ENCODE measurements at places on chromosomes 5 and 9. TPM values are rescaled to one million over a fixed set of nuclear protein-coding genes. Genes with fewer than 3 reads are reported as not detected.

GRCh38 chr5:51487952-51488351 is 104.7 kb downstream of the ISL1 start:
- DNase-seq = no peak

DNA sequence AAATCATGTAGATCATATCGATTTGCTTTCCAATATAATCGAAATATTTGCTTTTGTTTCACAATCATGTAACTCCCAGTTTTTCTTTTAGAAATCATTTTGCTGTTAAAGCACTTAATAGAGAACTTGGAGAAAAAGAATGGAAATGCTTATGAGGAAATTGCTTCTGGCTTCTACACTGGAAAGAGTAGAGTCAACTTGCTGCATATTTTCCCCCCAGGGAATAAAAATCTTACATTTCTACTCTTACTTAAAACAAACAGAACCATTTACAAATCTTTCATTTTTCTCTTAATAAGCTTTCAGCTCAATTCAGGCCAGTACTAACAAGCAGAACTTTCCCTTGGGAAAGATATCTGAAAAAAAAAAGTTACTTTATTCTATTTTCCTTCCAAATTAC is 312.0 kb downstream of the CHSY3 start:
- no peak for DNase-seq

DNA sequence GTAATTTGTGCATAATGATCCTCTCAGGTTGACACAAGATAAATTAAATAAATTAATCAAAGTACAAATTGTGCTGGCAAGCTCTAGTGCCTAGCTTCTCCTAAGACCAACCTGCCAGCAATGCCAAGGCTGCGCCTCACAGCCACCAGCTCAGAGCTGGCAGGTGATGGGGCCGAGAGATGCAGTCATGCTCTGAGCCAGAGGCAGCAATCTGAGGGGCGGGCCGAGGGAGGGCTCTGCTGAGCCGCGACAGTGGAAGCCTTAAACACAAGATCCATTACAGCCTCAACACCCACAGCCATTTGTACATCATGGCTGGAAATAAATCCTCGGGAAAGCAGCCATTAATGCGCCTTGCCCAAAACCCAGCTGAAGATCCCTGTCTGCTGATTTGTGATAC is 20.3 kb downstream of the MED27 start:
- no peak for DNase-seq

DNA sequence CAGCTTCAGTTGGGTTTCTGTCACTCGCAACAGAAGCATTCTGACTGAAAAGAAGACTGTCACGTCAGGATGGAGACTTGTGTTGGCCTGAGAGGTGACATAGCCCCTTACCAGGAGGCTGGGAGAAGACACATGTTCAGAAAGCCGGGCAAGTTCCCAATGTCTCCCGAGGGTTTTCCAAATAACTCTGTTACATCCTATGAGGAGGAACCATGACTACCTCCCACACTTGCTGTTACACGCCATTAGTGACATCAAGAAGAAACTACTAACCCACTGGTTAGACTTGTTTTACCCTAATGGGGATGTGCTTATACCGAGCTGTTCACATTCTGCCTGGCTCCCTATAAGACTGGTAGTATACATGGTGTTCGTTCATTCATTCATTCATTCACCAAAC is 33.3 kb downstream of the SH3PXD2B start:
- DNase-seq = no peak

Gene MLLT3
- 34.0 TPM for total RNA-seq

Gene C9orf50
- not detected for total RNA-seq

Measured in activated CD4-positive, alpha-beta memory T cell treated with anti-CD3 and anti-CD28 coated beads for 36 hours (primary cell).